ENCODE measurements at places on chromosomes 12 and 14.

GRCh38 chr14:91230397-91231035 lies 14.0 kb downstream of the GPR68 start:
- DNase-seq = no peak

DNA sequence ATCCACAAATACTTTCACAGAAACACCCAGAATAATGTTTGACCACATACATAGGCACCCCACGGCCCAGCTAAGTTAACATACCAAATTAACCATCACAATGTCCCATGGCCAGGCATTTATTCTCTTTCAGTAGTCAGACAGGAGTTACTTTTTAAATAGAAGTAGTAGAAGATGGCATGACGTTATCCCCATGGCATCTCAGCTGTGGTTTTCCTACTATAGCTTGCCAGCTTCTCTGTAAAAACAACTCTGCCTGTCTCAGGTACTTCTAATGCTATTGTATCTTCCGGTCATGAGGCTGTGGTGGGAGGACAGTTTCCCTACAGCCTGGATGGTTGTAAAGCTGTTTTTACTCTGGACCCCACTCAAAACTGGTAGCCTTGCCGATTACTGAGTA lies 19.3 kb downstream of the CTSG start:
- no peak for DNase-seq

- DNase-seq = no peak
Observed at GRCh38 chr12:4168036-4168435, 105.5 kb upstream of the CCND2 start.

GRCh38 chr12:67161322-67161918 lies 107.7 kb upstream of the CAND1 start:
- no peak for DNase-seq

GRCh38 chr12:128449146-128449894 lies 182.3 kb downstream of the TMEM132C start:
- peak; percentile 61 for DNase-seq

DNA sequence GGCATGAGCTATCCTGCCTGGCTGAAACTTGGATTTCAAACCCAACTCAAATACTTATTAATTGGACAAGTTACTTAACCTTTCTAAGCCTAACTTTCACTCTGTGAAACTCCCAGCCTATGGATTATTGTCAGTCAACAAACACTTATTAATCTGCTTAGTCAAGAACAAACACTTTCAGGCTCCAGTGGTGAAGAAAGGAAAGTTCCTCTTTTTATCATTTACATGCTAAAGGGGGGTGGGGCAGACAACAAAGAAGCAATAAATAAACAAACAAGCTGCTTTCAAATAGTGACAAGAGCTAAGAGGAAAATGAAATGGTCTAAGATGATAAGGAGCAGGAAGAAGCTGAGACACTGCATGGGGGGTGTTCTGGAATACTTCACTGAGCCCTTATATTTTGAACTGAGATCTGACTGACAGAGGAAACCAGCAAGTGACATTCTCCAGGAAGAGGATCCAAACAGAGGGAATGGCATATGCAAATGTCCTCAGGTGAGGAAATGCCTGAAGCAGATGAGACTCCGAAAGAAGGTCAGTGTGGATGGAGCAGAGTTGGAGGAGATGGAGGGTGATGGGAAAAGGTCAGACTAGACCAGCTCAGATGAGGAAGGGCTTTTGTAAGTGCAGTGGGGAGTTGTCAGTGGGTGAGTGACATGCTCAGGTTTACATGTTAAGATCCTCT lies 259.6 kb downstream of the ITPR2 start:
- DNase-seq = no peak

DNA sequence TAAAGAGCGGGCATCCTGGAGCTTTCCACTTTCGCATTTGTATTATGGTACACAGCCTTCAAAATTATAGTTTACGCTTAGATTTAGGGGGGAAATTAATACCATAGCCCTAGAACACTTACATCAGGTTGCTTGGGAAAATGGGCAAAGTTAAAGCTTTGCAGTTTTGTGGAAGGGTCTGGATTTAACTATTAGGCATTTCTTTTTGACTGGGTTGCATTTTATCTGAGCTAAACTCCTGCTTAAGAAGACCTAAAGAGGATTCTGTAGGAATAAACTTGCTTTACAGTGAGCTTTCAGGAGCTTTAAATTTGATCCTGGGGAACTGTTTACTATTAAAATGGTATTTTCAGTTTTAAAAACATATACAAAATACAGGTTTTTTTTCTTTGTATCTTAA lies 42.8 kb upstream of the PTPRQ start:
- no peak for DNase-seq

DNA sequence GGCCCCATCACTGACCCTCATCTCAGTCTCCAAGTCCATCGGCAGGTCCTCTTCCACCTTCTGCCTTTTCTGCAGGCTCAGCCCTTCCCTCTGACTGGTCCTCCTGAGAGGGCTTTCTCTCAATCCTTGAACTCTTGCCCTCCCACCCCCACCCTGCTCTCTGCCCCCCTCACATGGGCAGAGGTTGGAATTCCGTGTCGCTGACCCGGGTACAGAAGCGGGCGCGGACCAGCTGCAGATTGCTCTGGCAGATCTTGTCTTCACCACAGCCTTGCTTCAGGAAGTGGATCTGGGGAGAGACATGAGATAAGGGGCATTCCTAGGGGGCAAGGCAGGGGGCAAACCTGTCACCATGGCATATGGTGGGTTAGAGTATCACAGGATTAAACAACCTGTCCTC lies 12.4 kb downstream of the ITGA7 start:
- no peak for DNase-seq

DNA sequence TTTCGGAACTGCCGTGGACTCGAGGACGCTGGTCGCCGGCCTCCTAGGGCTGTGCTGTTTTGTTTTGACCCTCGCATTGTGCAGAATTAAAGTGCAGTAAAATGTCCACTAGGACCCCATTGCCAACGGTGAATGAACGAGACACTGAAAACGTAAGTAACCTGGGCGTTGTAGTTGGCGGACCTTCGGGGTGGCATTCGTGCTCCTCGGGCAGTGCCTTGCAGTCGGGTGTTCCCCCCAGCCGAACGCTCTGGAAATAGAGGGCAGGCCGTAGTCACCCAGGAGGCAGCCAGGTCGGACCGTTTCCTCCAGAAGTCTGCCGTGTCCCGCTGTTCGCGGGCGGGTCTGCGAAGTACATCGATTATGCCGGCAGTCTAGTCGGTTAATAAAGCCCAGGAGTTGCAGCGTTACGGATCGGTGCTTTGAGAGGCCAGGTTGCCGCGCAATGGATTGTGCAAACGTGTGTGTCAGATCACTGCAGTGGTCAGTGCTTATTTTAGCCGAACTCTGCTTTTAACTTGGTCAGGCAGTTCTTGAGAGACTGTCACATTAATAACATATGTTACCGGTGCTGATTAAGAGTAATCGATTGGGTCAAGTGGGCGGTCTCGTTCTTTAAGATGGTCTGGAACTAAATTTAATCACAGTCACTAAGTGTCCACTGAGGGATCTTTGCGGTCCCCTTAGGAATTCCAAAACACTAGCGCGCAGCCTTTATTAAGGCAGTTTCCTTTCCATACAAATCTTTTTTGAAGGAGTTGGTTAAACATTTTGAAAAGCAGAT lies 906 bp downstream of the MARK3 start:
- peak; percentile 21 for DNase-seq

DNA sequence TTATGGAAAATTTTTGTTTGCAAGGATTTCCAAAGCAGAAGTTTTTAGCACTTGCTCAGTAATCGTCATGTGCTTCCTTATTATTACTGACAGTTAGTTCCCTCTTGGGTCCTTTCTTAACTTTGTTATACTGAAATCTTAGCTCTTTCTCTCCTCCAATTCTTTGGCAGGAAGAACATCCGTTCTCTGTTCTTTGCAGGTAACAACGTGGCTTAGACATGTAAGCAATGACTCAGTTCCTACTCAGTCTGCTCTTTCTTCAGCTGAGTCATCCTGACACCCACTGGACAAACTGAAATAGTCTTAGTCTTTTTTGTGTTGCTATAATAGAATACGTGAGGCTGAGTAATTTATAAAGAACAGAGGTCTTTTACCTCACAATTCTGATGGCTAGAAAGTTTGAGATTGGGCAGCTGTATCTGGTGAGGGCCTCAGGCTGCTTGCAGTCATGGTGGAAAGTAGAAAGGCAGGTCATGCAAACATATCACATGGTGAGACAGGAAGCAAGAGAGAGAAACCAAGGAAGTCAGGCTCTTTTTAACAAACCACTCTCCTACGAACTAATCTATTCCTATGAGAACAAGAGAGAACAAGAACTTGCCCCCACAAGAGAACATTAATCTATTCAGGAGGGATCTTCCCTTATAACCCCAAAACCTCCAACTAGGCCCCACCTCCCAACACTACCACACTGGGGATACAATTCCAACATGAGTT lies 49.2 kb downstream of the TESPA1 start:
- DNase-seq = no peak

Measured in NCI-H2171 (cell line).